ENCODE measurements at places on chromosomes 2 and 18.

DNA sequence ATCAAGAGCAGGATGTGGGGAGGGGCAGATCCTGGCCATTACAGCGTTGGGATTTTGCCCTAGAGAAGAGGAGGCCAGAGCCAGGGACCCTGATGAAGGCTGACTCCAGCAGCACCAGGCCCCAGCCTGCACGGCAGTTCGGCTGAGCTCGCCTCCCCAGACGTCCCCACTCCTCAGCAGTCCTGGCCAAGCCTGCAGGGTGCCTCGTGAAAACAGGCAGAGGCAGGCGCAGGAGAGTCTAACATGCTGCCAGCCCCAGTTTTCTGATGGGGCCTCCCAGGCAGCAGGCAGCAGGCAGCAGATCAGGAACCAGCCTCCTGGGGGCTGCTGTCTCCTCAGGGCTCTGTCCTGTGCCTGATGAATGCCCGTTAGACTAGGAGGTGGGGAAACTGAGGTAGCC lies 19.7 kb upstream of the GLI2 start:
- peak; percentile 41 for DNase-seq

DNA sequence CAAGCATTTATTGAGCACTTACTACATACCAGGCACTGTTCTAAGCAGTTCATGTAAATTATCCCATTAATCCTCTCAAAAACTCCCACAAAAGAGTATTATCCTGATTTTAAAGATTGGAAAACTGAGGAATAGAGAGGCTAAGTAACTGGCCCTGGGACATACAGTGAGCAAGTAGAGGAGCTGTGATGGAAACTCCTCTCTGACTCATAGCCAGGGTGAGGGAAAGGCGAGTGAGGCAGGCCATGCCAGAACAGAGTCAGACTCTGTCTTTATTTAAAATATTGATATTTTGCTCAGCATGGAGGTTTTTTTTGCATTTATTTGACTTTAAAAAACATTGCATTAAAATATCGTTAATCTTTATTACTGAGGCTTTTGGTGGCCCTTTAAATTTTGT lies 208.0 kb downstream of the LOXHD1 start:
- DNase-seq = no peak

GRCh38 chr2:101153787-101154186 lies 2.6 kb upstream of the TBC1D8 start:
- DNase-seq = peak; percentile 54

- DNase-seq = peak; percentile 75
These were observed 128.6 kb downstream of the SPOPL start for GRCh38 chr2:138630164-138630563.

- peak; percentile 75 for DNase-seq
These were observed 119.0 kb upstream of the SYT4 start for GRCh38 chr18:43396266-43396665.

GRCh38 chr18:60099709-60100108 lies 199.9 kb downstream of the PMAIP1 start:
- no peak for DNase-seq

DNA sequence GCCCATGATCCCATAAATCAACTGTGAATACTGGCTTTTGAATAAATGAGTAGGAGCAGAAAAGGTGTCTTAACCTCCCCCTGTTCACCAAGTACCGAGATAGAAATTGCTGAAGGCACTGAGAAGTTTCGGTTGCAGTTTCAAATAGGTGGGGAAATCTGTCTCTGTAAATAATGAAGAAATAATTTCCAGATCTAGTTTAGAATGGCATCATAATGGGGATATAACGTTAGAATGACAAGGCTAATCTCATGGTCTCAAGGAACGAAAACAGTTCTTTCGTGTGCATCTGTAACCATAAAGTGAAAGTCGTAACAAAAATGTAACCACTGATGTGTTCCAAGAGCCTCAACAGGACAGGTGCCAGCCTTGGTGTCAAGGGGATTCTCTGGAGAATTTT lies 49.9 kb upstream of the TMEM18 start:
- no peak for DNase-seq

DNA sequence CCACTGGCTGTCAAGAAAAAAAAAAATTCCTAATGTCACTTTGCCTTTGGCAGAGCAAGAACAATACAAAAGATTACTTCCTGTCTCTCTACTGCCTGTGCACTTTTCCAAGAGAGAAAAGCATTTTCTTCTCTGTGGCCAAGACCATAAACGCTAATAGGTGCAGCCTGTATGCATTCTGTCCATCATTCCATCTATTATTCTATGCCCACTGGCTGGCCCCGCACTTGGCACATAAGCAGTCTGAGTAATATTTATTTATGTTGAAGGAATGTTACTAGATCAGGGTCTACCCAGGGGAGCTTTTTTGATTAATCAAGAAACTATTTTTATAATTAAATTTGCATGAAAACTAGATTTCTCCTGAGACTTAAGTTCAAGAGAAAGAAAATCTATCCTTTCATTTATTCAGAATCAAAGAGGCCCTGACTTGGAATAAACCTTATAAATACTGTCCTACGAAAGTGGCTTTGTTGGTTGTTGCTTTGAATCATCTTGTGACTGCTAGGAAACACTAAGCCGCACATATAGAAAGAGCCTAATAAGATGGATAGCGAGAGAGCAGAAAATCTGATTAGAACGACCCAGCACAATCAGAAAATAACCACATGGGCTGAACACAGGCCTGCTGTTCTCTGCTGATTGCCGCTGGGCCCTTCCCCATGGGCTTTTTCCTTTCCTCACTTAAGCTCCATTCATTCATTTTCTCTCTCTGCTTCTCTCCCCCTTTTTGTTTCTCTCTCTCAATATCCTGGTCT lies 59.4 kb downstream of the MMADHC start:
- peak; percentile 24 for DNase-seq

DNA sequence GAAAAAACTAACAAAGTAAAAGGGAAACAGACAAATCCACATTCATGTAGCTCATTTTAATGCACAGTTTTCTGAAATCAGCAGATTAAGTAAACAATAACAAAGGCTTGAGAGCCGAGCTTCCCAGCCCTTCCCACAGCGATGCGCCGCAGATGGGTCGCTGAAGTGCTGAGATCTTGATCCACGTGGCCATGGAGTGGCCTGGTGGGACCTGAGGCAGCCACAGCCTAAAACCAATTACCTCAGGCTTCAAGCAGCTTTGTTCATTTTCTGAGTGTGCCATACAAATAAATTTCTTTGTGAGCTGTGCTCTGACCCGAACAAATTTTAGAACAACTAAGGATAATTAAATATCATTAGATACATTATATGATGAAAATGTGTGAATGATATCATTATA lies 25.6 kb upstream of the CYRIA start:
- peak; percentile 24 for DNase-seq

DNA sequence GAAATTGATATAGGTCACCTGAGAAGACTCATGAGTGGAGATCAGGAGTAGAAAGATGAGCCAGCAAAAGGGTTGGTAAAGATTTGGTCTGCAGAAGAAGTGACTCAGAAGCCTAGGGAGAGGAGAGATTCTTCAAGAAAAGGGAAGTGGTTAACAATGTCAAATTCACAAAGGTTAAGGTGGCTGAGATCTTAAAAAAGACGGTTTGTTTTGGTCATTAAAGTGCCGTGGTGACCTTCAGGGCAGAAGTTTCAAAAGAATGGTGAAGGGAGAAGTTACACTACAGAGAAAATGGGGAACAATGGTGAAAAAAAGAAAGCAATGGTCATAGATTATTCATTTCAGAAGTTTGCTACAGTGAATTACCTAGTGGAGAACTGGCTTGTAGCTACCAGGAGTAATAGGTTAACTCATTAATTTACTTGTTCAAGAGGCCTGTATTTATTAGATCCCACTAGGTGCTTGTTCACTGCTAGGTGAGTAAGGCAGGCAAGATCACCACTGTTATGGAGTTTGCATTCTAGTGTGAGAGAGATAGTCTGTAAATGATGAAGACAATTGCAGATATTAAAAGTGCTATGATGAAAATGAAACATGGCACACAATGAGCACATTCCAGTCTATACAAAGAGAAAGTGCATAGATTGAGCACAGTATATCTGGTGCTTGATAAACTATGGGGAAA lies 43.0 kb downstream of the FBXO48 start:
- no peak for DNase-seq

DNA sequence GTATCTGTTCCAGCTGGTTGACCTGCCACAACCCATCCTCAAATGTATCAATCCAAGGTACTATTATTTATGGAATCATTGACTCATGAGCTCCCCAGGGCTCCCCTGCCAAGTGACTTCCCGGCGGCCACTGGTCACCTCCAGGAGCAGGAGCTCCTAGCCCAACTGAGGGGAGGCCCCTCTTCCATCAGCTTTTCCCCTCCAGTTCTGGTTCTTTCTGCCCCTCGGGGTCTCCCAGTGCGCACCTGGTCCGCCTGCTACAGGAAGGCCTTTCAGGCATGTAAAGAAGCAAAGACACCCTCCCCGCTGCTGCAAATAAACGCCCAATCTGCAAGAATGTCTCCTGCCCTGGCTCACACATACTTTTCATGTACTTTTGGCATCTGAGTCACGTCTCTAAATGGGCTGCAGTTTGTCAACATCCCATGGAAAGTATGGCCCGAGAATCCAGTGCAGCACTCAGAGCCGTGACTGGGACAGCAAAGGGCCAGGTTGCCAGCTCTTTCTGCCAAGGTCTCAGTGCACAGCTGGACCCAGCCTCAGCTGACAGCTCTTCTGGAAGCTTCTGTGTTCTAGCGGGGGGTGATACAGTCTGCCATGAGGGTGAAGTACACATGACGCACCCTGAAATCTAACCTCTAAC lies 41.4 kb downstream of the KLHL29 start:
- DNase-seq = peak; percentile 85

DNA sequence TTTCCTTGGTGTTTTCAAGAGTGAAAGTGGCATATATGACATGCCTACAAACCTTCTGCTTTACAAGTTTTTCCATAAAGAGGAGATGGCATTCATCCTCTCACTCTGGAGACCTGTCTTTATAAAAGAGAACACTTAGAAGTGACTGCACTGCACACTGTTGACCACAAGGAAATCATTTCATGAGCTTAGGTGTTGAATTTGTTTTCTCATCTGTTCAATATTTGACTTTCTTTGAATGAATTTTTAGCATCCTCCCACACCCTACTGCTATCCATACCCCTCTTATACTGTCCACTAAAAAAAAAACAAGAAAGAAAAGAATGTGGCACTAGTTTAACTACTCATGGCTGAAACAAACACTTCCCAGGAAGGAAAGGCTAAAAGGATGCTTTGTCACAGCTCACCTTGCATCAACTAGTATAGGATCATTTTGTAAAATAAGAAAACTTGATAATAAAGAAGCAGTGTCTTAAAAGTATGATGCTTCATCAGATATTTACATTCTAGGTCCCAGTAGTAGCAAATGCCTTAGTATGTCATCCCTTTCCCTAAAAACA lies 83.0 kb downstream of the ACVR1 start:
- no peak for DNase-seq

DNA sequence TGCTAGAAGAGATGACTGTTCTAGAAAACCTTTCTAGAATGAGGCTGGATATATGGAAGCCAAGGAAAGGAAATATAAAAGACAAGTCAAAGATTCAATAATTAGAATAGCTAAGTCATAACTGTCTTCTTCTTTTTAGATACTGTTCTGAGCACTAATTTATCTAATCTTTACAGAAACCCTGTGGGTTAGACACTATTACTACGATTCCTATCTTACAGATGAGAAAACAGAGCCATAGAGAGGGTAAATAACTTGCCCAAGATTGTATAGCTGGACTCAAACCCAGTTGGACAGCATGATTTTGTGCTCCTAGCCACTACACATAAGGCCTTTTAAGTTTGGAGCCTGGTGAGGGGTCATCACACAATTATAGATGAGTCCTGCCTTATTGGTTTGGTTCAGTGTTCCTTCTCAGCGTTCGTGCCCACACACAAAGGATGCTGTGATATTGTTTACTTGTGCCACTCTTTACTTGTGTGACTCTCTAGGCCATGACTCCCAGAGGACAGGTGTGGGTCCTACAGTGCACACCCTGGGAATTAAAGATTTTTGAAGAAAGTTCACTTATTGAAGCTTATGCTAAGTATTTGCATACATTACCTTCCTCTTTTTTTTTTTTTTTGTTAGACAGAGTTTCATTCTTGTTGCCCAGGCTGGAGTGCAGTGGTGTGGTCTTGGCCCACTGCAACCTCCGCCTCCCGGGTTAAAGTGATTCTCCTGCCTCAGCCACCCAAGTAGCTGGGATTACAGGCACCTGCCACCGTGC lies 153.7 kb downstream of the PRKCE start:
- no peak for DNase-seq

- no peak for DNase-seq
These were observed 167.9 kb upstream of the REG3A start for GRCh38 chr2:79327460-79327859.

- no peak for DNase-seq
These were observed 16.8 kb upstream of the LRATD1 start for GRCh38 chr2:14615760-14616159.

- DNase-seq = no peak
These were observed 331.6 kb downstream of the SETBP1 start for GRCh38 chr18:45012286-45012685.

GRCh38 chr2:32058130-32058529 lies 5.2 kb upstream of the SPAST start:
- no peak for DNase-seq

DNA sequence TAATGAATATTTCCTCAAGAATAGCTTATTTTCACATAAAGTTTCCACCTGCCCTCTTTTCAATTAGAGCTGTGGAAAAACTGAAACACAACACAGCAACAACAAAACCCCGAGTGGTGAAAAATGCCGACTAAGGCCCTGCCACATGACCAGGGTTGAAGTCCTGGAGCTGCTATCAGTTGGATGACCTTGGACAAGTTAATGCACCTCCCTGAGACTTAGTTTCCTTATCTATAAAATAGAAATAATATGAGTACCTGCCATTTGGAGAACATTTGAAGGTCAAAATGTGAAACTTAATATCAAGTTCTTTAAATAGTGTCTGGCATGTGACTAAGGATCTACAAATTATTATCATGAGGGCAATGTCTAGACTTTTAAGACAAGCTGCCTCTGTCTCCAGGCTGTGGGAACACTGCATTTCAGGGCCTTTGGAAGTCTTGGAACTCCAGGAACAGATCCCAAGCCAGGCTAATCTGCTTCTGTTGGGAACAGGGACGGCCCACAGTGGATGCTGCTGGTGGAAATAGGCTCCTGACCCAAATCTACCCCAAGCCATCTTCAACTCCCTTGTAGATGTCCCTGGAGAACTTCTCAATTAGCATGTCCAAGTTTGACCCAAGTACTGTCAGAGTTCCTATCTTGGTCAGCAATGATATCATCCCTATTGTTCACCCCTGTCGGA lies 42.0 kb upstream of the TRIB2 start:
- DNase-seq = no peak

DNA sequence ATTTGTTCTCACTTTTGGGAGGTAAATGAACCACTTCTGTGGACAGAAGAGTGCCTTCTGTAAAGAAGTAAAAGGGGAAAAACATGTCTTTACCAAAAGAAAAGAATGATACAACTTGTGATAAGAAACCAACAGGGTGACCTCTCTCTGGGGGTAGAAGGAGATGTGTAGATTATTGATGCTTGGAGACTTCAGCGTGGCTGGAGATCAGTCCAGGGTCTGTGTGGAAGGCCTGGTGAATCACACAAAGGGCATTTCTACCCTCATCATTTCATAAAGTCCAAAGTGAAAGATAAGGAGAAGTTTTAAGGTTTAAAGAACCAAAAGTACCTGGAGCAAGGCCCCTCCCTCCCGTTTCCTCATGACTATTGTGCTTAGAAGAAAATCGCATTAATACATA lies 142.5 kb downstream of the NCK2 start:
- DNase-seq = no peak

Measured in eye (tissue), 1 donor.